Stimulated activated CD8-positive, alpha-beta memory T cell treated with anti-CD3 and anti-CD28 coated beads, Interleukin-4, amount 100 ng/mL, for 4 hours (primary cell): ENCODE measurements at places on chromosomes 2 and 18.

DNA sequence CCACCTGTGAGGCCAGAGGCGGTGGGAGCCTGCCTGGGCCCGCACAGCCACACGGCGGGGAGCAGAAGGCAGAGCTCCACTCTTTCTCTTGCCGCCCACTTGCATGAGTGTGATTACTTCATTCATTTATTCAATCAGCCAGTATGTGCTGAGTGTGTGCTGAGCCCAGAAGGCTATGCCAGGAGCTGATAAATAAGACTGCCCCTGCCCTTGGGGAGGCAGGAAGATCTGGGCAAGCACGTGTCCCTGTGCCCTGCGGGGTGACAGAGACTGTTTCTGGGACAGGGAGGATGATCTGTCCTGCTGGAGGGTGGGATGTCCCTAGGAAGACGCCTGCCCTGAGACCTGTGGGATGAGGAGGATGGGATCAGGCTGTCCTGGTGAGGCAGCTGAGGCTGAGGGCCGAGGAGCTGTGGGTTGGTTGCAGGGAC, 250.8 kb downstream of the DYSF start:
- DNase-seq, result no peak

- no peak for DNase-seq
Measured at GRCh38 chr2:3253913-3254441, 123.6 kb downstream of the EIPR1 start.

GRCh38 chr2:45705233-45705632, 53.8 kb downstream of the PRKCE start:
- DNase-seq, result no peak

GRCh38 chr2:8737571-8738175, 55.8 kb downstream of the ID2 start:
- no peak for DNase-seq

GRCh38 chr2:21251216-21251980, 127.6 kb downstream of the TDRD15 start:
- DNase-seq, result no peak

DNA sequence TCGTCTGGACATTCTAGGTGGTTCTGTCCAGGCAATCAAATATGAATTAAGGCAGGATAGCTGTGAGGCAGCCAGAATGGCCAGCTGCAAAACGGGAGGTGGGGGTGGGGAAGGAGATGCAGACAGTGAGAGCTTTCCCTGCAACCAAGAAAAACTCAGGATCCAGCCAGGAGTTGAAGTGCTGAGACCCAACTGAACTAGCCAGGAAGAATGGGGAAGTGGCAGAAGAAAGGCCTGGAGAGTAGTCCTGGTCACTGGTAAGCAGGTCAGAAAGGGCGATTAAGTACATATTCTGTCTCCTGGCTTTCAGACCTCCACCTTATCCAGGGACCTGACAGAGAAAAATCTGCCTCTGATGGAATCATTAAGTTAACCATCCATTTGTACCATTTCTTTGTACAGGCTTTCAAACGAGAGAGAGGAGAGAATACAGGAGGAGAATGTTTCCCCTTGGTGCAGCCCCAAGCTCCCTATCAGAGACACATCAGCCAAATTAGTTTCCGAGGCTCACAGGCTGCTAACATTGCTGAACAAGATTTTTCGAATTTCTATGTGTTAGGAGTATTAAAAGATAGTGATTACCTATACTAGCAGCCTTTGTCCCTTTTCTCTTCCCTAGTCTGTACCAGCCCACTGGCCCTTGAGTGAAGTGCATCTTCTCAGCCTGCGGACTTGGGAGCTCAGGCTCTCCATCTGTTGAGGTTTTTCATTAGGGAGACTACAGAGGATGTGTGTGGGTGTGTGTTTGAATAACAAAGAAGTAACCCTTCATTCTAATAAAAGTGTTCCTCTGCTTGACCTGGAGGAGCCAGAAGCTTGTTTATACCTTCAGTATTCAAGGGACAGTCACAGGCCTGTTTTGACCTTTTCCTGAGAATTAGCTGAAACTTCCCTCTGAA, 12.5 kb upstream of the HOXD1 start:
- DNase-seq, result no peak

DNA sequence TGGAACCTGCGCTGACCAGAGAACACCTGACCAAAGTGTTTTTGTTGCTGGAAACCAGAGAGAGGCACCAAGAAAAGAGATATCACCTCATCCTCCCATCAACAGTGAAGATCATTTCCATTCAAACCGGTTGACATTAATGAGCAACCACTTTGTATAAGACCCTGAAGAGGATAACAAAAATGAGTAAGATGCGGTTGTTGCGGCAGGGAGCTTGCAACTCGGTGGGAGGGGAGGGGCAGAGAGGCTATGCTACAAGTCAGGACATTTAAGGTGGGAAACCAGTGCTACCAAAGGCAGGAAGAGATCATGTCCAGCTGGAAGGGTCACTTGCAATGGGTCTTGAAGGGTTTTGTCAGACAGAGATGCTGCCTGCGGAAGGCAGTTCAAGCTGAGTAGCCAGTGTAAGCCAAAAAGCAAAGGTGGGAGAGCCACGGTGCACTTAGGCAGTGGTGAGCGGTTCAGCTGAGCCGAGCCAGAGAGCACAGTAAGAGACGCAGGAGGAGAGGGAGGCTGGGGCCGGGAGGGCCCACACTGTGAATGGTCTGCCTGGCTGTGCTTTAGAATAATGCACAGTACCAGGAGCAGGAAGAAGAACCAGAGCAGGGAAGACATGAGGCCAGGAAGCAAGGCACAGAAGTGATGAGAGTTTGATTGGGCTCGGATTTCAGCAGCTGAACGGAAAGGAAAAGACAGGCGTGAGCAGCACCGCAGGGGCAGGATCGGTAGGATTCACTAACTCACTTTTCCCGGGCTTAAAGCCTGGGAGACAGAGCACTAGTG, 24.4 kb upstream of the DTNB start:
- no peak for DNase-seq
